ENCODE measurements at places on chromosomes 6 and 20.

DNA sequence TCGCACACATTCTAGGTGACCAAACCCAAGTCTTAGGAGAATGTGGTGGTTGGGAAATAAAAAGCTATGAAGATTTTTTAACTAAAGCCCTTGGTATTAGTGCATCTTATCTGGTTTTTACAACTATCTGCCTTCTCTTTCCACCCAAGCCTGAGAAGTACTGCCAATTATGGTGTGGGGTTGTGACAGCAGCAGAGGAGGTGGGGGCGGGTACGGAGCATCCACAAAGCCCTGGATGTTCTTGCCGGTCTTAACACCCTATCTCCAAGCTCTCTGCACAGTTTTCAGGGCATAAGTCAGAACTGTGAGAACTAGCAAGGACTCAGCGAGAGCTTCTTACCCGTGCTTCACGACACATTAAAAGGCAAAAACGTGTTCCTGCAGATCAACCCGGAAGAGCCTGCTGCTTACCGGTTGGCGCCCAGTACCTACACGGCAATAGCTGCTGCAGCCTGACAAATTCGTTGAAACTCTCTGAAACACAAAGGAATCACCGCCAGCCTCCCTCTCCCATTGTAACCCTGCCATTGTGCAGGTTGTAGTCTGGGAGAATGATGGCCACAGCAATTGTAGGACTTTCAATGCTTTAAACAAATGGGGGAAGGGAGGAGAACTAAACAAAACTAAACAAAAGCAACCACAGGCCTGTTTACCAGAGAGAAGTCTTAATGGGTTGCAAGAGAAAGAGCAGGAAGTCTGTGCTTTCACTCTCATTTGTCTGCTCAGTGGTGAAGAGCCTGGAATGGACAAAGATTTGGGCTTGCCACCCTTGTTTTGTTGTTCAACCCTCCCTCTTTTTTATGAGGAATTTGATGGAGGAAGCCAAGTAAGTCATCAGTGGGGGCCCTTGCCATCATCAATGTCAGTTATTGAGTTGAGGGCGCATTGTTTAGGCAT is 461.0 kb upstream of the JARID2 start:
- DNase-seq: no peak

- no peak for DNase-seq
Observed at GRCh38 chr6:127301199-127301700, 34.6 kb downstream of the RNF146 start.

DNA sequence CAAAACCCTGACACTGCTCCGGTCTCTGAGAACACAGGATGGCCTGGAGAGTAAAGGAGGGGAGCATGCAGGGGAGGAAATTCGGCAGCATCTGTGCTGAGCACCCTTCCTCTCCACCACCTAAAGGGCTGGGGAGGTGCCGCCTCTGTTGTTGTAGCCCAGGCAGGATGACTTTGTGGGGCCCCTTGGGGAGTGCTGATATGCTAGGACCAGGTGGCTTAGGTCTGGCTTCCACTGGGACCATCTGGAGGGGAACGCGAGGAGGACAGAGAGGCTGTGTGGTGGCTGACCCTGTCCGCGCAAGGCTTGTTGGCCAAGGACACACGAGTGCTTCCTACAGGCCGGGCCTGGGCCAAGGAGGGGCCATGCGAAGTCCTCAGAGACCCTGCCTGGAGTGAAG is 9.9 kb upstream of the RPS6KA2 start:
- no peak for DNase-seq

DNA sequence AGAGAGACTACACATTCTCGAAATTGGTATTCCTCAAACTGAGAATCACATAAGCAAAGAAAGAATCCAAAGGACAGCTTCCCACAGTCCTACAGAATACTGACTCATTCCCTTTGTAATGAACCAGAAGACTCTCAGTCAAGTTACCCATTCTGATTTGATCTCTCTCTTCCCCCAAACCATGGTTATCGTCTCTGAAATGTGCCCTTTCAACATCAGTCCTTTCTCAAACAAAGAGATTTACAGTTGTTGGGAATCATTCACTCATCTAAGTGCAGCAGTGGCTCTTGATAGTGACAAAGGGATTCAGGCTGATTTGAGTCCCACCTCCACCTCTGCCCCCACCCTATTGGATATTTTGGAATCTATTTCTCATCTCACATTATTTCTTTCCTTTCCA is 15.0 kb upstream of the RSPO3 start:
- no peak for DNase-seq

DNA sequence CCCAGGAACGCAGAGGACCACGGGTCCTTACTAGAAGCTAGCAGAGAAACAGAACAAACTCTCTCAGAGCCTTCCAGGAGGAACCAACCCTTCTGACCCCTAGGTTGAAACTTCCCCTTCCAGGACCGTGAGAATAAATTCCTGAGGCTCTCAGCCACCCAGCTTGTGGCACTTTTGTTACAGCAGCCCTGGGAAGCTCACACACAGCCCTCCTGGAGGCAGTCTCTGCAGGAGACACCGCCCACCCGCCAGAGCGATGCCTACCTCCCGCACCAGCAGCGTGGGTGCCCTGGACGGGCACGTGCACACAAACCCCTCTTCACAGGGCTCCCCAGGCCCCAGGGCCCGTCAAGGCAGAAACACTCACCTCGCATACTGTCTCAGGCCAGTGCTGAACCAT is 4.2 kb downstream of the RNASET2 start:
- no peak for DNase-seq

GRCh38 chr6:44415449-44415848 is 27.9 kb downstream of the CDC5L start:
- no peak for DNase-seq

GRCh38 chr20:31822421-31823330 is 3.5 kb downstream of the MYLK2 start:
- DNase-seq: peak; percentile 83

DNA sequence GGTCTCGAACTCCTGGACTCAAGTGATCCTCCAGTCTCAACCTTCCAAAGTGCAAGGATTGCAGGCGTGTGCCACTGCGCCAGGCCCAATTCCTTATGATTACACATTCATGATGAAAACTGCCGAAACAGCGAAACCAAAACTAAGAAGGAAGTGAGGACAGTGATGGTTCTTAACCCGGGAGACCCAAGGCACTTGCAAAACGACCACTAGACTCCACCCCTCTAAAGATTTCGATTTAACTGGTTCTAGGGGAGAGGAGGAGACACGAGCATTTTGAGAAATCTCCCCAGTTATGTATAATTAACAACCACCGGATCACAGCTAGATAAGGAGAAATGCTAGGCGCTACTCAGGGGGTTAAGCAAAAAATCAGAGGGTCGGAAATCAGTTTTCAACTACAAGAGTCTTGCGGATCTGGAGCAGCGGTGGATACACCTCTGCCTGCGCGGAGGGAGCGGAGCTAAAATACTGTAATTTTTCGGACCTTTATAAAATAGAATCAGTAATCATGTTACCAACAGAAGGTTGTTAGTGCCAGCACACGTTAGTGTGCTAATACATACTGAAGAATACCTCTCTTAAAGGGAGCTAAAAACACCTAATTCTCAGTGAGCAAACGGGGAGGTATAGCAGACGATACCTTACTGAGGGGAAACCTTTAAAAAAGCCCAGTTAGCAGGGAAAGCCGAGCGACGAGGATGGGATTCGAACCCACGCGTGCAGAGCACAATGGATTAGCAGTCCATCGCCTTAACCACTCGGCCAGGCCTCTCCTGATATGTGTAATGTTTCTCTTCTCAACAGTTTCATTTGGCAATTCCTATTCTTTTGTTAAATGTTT is 60.0 kb upstream of the BTN3A2 start:
- DNase-seq: peak; percentile 69

DNA sequence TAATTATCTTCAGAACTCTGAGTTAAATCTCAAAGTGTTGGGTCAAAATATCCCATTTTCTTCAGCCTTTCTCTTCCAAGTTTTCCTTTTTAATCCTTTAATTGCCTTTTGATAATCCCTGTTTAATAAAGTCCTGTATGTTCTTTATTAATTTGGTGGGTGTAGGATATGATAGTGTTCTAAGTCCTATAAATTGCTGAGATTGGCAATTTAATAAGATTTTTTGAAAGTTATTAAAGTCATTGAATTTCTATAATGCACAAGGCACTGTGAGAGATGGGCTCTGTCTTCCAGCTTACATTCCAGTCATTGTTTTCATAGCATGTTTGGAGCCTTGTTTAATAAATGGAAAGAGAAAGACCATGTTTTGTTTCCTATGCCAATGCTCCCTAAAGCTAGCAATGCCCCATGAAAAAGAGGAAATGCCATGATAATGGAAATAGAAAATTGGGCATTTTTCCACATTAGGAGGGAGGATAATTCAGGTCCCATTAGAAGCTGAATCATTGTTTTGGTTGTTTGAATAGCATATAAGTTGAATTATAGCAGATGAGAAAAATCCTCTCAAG is 404.8 kb downstream of the CD109 start:
- DNase-seq: no peak

DNA sequence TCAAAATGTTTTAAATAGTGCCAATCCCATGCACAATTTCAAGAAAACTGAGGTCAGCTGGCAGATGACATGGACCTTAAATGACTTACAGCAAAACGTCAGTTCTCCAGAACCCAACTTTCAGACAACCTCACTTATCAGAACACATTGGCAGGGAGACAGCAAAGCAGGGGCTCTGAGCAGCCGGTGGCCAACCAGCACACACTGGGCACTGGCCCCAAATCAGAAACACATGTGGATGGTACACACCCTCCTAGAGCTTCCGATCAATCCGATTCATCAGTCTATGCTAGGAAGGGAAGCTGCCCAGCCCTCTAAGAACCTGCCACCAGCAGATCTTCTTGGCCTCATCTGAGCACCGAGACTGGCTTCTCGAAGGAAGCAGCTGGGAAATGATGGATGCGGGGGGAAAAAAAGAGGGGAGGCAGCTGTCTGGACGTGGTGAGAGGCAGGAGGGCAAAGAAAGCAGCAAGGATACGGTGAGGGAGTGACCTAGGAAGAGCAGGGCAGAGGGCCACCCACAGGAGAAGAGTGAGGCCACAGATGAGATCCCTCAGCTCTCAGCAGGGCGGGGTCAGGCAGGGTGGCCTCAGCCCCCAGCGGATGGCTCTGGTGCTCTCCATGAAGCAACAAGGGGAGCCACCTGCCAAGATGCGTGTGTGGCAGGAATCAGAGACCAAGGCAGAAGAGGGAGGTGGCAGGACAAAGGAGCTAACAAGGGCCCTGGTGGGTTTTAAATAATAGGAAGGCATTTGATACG is 32.9 kb downstream of the TAF4 start:
- DNase-seq: no peak

DNA sequence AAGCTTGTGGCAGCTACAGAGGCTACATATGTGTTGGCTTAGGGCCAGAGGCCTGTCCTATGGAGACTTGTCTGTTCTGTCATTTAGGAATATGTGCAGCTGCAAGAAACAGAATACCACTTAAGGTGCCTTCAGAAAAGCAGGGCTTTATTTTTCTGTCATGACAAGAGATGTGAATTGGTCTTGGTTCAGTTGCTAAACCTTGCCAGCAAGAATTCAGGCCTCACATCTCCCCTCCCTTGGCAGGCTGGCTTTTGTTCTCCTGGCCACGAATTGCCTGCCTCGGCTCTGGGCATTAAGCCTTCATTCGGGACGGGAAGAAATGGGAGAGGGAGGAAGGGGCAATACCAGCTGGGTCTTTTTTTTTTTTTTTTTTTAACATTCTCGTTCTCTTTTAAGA is 82.4 kb upstream of the TGM3 start:
- DNase-seq: no peak

DNA sequence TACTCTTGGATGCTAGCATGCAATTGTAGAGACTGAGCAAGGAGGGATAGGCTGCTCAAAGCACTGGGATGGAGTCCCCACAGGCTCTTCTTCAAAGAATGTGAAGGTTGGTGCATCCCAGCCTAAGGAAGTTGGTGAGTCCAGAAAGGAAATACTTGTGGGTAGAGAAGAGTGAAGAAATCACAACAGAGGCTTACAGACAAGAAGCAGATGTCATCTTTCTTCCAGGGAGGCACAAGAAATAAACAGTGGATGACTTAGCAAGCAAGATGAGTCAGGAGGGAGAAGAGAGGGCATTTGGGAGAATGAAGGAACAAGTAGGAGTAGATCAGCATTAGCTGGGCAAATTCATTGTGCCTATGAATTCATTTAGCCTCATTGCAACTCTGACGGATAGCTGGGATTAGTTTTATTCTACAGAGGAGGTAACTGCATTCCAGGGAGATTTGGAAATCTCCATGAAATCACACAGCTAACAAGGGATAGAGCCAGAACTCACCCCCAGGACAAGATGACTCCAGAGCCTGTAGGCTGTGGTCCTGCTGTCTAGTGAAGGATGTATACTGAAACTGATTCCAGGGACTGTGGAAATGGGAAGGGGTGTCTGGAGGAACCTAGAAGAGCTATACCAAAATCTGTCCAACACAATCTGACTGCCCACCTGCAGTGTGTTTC is 125.8 kb upstream of the SPTLC3 start:
- no peak for DNase-seq

DNA sequence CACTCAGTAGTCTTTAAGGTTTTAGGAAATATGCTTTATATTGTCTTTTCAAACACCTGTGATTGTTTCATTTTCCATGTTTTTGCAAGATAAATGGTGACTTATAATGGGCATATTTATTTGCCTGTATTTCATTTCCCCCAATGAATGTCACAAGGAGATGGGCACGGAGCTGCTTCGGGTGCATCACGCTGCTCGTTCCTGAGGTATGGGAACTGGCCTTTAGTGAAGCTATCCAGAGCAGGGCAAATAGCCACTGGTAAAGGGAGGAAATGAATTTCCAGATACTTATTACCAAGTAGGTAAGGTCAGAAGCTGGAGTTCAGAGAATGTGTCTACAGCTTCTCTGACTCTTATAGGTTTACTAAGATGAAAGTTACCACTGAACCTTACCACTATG is 3.7 kb downstream of the POU3F2 start:
- DNase-seq: no peak

- DNase-seq: no peak
Observed at GRCh38 chr20:36101192-36101591, 53.3 kb upstream of the EPB41L1 start.

- DNase-seq: no peak
Observed at GRCh38 chr6:135093578-135093977, 39.0 kb upstream of the HBS1L start.

- DNase-seq: no peak
Observed at GRCh38 chr20:48143435-48144081, 358.3 kb upstream of the SULF2 start.

DNA sequence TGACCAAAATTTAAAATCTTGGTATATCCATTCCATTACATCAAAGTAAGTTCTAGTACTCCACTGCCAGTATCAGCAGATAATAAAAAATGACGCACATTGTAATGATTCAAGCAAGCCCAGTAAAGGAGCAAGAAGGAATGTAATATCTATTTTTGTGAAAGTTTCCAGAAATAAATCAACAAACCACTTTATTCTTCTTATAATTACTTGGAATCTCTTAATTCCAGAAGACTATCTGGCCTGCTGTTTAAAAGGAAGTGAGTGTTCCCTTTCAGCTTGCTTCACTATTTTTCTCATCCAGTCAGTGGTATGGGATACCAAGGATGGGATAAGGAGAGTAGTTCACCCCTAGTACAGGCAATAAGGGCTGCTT is 42.2 kb upstream of the DSE start:
- DNase-seq: no peak

DNA sequence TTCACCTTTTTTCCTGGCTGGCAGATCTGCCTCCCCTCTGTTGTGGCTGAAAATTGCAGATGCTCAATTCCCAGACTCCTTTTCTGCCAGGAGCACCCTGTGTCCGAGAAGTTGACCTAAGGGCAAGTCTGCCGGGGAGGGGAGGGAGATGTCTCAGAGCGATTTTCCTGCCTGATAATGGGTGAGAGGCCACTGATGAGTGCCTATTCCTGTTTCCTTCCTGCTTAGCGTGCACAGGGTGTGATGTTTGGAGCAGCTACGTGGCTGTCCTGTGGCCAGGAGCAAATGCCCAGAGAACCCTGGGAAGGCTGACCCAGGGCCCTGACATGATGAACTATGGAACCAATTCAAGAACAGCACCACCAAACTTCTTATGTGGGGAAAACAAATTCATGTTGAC is 22.5 kb downstream of the SOX4 start:
- DNase-seq: no peak
